ENCODE measurements at places on chromosomes 3 and 15.

DNA sequence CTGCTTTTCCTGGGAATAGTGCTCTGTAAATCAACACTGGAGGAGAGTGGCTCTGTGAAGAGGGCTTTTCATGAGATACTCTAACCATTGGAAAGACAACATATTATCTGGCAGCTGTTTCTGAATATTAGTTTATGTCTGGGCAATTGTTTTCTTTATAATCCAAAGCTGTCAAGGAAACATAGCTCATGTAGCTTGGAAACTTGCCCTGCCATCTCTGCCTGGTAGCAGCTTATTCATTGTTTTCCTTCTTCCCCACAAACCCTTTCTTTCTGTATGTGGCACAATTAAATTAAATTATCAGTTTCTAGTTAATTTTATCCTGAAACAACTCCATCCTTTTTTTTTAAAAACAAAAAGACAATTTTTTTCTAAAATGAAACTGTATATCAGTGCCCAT, 160.0 kb downstream of the EDEM1 start:
- DNase-seq: no peak

DNA sequence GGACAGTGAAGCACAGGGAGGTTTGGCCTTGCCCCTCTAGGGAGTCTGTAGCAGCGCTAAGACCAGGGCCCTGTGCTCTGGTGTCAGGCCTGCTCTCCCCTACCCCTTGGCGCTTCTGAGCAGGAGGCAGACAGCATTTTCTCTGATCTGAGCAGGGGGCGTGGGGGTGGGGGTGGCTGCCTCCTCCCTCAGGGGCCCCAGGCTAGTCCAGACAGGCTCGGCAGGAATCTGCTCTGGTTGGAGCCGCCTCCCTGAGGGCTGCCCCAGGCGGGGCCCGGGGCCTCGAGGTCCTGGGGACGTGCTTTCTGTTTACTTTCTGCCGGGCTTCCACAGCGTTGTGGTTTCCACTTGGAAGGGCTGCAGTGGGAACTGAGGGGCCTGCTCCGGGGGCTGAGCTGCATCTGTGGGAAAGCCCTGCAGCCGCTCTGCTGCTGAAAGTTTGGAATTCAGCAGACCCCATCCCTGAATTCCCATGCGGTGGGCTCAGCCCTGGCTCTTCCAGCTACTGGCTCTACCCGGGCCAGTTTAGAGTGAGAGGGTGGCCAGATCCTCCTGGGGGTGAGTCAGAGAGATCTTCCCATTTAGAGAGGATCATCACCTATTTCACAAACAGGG, 105.4 kb downstream of the LINGO1 start:
- DNase-seq: peak; percentile 62

DNA sequence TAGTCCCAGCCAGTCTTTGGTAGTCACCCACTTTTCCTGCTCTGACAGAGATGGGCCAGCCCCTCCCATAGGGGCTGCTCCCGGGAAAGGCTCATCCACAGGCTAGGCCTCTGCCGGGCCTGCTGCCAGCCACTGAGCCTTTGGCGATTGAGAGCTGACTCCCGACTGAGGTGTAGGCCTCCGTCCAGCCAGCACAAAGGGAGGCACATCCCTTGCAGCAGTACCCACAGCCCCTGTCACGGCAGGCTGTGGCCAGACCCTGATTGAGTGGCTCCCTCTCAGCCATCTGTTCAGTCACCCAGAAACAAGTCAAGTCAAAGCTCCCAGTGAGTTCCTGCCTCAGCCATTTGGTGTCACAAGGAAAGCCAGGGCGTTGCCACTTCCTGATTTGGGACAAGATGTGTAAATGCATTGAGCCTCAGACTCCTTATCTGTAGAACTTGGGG, 6.2 kb upstream of the PAK6 start:
- DNase-seq: no peak

DNA sequence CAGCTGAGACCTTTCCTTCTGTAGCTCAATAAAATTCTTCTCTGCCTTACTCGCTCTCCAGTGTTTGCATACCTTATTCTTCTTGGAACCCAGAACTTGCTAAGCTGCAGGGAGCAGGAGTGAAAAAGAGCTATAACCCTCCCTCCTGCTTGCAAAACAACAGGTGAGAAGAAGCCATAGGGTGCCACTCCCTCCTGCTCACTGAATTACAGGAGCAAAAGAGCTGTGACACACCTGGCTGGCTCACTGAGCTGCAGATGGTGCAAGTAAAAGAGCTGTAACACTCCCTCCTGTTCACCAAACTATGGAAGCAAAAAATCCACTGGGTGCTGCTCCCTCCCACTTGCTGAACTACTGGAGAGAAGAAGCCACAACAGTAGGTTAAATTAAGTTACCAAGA, 44.2 kb upstream of the C2CD4B start:
- no peak for DNase-seq

GRCh38 chr3:187750006-187750512, 4.8 kb upstream of the BCL6 start:
- DNase-seq: no peak

- DNase-seq: no peak
These were observed 55.6 kb downstream of the PLXNA1 start for GRCh38 chr3:127038466-127038865.

DNA sequence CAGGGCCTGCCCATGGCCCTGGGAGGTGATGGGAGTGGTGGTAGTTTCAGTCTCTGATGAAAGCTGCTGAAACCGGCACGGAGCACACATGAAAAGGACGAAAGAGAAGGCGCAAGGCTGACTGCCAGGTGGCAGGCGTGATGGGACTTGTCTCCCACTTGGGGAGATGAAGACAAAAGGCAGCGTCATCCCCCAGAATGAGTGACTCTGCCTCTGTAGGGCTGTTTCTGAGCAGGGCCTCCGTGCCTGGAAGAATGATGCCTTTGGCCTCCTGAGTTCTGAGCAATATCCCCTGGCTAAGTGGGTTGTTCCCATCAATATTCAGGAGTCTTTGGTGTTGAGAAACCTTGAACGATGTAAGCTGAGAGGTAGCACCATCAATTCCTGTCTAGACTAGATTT, 237.8 kb downstream of the OPA1 start:
- no peak for DNase-seq

- DNase-seq: no peak
These were observed 969.4 kb downstream of the PLOD2 start for GRCh38 chr3:145191543-145191942.

DNA sequence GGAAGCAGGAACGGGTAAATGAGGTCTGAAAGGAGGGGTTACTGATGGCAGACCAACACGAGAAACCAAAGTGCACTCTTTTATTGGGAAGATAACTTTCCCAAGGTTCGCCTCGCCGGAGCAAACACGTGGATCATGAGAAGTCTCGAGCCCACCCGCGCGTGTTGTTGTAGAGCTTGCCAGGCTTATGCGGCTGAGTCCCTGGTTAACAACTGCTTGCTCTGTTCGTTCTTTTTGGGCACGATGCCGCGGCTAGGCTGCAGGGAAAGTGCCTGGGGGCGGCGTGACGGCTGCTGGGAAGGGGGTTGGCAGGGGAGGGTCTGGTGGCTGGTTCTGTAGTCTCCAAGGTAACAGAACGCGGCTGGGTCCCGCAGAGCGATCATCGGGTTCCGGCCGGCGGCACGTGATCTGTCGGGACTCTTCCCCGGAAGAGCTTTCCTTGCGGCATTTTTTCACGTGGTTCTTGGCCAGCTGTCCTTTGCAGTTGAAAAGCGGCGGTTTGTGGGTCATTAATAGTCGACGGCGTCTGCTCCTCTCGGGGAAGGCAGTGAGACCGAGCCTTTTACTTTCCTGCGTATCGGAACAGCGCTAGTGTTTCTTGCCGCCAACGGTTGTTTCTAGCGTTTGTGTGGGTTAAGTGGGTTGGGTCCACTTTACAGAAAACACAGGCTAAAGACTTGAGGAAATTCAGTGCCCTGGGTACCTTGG, 1.5 kb downstream of the MGA start:
- peak; percentile 87 for DNase-seq

- DNase-seq: peak; percentile 4
These were observed 40.2 kb downstream of the ZNF148 start for GRCh38 chr3:125334675-125335560.

GRCh38 chr3:188026191-188026968, 127.6 kb upstream of the LPP start:
- no peak for DNase-seq

DNA sequence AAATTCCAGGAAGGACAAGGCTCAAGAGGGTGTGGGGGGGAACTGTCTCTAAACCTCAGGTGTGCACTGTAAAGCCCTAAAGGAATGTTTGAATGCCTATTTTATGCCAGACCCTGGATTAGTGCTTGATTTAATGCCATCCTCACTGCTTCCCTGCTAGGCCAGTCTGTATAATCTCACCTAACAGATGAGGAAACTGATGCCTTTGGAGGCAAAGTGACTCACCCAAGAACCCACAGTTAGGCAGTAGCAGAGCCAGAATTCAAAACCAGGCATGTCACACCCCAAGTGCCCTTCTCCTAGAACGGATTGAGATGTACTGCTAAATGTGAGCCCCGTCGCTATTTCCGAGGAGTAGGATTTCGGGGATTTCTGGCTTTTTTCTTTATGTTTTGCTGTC, 7.8 kb downstream of the CAMK1 start:
- no peak for DNase-seq

Measured in EL (cell line).